CD4-positive, alpha-beta T cell treated with Interleukin-15 for 4 hours (primary cell): ENCODE measurements at places on chromosomes 5 and 9.

GRCh38 chr9:94101162-94101853 lies 17.0 kb downstream of the PTPDC1 start:
- no peak for DNase-seq

- DNase-seq: peak; percentile 21
Observed at GRCh38 chr9:19441730-19442129, 32.9 kb downstream of the ACER2 start.

DNA sequence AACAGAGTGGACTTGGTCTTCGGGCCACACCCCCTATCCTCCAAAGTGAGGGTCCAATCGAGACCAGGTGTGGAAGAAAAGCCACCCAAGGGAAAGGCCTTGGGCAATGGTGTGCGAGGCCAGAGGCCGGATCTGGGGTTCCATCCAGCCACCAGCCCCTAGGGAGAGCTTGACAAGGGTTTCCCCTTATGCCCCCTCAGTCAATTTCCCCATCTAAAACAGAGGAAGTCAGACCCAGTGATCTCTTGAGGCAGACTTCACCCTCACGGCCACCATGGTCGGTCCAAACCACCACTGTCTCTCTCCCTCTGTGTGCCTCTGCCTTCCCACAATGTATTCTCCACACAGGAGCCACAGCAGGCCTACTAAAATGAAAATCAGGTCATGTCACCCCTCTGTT lies 82.9 kb downstream of the C5orf15 start:
- DNase-seq: no peak

DNA sequence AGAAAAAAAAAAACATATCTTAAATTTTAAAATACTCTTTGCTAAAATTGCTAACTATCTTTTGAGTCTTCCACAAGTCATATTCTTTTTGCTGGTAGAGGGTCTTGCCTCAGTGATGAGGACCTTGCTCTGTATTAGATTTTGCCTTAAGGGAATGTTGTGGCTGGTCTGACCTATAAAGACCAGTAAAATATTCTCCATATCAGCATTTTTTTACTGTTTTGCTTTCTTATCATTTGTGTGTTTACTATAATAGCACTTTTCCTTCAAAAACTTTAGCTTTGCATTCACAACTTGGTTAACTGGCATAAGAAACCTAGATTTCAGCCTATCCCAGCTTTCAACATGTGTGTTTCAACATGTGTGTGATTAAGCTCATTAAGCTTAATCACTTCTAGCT lies 224.7 kb upstream of the CDH18 start:
- no peak for DNase-seq

DNA sequence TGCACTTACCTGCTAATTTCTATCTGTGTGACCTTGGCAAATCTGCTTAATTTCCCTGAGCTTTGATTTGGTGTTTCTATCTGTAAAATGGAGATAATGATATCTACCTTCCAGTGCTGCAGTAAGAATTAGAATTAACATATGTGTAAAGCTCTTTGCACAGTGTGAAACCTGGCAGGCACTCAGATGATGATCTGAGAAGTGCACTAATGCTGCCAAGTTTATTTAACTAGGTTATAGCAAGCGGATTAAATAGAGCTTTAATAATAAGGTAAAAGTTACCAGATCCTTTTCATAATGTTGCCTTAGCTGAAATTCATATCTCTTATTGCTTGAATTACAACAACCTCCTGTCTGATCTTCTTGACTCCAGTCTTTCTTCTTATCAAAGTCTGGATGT lies 315.3 kb upstream of the CD180 start:
- no peak for DNase-seq

DNA sequence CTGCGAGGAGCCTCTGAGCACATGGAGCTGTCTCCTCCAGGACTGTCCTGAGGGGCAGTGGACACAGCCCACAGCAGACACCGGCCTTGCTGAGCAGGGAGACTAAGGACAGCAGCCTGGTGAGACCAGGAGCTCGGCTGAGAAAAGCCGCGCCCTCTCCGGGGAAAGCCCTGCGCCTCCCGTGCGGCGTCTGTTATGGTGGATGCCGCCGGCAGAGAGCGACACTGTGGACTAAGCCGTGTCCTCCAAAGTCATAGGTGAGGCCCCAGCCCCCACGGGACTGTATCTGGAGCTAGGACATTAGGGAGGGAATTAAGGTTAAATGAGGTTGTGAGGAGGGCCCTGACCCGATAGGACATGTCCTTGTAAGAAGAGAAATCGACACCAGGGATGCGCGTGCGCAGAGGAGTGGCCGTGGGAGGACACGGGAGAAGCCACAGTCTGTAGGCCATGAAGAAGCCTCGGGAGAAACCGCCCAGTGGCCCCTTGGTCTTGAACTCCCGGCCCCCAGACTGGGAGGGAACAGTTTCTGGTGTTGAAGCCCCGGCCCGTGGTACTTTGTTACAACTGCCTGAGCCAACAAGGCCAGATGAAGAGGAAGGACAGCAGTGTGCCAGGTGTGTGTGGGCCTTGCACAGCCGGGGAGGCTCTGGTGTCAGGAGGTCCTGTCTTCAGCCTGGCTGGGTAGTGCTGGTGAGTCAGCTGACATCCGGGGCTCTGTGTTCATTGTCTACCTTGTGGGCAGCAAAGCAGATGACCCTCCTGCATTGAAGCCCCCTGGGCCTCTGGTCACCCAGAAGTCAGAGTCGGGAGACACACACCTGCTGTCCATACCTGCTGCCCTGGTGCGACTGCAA lies 22.1 kb downstream of the MRPL36 start:
- no peak for DNase-seq

GRCh38 chr9:68740561-68740960 lies 35.5 kb downstream of the PIP5K1B start:
- DNase-seq: no peak

GRCh38 chr9:92962846-92963245 lies 15.5 kb downstream of the FGD3 start:
- no peak for DNase-seq

DNA sequence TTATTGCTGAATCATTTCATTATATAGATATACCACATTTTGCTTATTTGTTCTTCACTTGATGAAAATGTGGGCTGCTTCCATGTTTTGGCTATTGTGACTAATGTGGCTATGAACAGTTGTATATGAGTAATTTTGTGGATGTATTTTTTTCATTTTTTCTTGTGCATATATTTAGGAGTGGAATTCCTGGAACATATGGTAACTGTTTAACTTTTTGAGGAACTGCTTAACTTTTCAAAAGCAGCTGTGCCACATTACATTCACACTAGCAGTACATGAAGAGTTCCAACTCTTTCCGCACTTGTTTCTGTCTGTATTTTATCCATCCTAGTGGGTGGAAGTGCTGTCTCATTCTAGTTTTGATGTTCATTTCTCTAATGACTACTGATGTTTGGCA lies 67.8 kb downstream of the JAK2 start:
- no peak for DNase-seq
